CD8-positive, alpha-beta memory T cell (primary cell): ENCODE measurements at places on chromosomes 16 and 17.

DNA sequence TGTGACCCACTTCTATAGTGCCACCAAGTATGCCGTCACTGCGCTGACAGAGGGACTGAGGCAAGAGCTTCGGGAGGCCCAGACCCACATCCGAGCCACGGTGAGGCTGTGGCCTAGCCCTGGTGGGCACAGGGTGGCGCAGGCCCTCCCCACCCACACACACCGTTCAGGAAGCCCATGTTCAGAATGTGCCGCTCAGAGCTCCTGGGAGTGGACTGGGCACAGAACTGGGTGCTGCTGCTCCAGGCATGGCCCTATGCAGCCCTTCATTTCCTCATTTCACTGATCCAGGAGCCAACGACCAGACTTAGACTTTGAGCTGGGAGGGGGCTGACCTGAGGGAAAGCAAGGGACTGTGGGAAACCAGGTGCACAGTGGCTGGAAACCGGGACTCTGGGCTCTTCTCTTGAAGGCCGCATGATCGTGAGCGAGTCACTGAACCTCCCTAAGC lies 2.4 kb upstream of the MRM1 start:
- no peak for DNase-seq

GRCh38 chr17:31085563-31085962 lies 9.2 kb upstream of the NF1 start:
- DNase-seq = no peak

- DNase-seq = no peak
These were observed 345.4 kb upstream of the C16orf82 start for GRCh38 chr16:26721290-26721689.

- no peak for DNase-seq
These were observed 683 bp downstream of the LCAT start for GRCh38 chr16:67943256-67943618.

- DNase-seq = no peak
These were observed 32.8 kb upstream of the RCVRN start for GRCh38 chr17:9937901-9938300.

DNA sequence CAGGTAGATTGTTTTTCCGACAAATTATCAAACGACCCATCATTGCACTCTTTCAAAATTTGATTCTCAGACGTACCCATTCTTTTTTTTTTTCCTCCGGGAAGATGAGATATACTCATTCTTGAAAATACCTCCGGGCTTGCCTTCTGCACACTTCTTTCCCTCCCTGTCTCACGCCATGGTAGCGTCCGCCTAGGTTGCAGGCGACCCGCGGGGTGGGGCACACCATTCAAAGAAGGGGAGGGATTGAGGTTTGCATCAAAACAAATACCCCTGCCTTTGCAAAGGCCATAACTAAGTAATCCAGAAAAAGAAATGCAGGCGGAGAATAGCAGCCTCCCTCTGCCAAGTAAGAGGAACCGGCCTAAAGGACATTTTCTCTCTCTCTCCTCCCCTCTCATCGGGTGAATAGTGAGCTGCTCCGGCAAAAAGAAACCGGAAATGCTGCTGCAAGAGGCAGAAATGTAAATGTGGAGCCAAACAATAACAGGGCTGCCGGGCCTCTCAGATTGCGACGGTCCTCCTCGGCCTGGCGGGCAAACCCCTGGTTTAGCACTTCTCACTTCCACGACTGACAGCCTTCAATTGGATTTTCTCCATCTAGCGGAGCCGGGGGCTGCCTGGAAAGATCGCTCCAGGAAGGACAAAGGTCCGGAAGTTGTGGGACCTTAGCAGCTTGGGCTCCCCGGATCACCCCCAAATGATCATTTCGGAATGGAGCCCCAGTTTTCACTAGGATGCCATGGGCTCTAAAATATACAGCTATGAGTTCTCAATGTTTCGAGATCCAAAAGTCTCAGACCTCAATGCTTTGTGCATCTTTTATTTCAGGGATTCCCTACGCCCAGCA lies 843 bp downstream of the TP53 start:
- peak; percentile 91 for DNase-seq

- no peak for DNase-seq
These were observed 489 bp downstream of the ZC3H18 start for GRCh38 chr16:88570691-88571092.

- no peak for DNase-seq
These were observed 20.1 kb upstream of the KRT19 start for GRCh38 chr17:41547921-41548843.

DNA sequence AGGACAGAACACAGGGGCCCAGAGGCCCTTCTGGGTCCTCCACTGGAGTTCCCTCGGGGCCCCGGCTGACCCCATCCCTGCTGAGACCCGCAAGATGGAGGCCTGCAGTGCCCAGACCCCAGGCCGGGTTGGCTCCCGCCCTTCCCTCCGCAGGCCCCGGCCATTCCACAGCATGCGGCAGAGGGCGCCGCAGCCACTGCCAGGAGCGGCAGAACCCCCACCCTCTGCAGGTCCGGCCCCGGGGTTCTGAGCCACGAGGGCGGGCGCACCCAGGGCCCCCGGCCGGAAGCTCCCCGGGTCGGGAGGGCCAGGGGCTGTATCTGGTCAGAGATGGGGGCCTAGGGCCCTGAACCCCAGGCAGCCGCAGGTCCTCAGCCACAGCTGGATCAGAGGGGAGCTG lies 2.4 kb upstream of the PERCC1 start:
- DNase-seq = no peak

GRCh38 chr17:75922963-75923874 lies 17.6 kb downstream of the FBF1 start:
- no peak for DNase-seq

GRCh38 chr17:43021741-43022512 lies at the start of gene VAT1:
TSS of gene VAT1 (minus strand) at chr17:43022385. CDS start at chr17:43022322, 63 bp downstream.
- DNase-seq = peak; percentile 59

- peak; percentile 60 for DNase-seq
These were observed 7.2 kb upstream of the GRB2 start for GRCh38 chr17:75412455-75413317.

DNA sequence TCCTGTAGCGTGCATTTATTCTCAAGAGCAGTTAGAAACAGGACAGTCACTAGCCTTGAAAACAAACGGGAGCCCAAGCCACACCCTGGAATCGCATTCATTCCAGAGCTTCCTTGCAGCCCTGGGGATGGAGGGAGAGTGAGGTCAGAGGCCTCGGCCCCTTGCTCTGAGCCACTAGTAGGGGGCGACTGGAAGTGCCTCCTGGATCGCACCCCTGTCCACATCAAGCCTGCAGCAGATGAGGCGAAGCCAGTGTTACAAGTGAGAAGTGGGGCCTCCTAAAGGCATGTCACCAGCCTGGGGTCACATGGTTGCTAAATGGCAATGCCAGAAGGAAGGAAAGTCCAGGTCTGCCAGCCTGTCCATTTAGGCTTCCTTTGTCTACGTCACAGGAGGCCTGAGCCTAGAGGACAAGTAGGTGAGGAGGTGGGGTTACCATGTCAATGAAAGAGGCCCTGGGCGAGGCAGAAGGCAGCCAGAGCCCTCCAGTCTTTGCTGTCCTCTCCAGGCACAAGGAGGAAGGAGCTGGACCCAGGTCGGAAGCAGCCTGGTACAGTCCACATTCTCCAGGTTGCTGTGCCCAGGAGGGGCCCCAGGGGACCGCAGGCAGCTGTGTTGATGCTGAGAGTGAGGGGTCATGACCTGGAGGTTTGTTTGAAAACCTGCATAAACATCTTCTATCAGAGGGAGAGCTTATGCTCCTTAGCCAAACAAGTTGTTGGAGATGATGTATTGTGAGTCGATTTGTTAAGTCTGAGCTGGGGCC lies 3.0 kb upstream of the RCVRN start:
- no peak for DNase-seq

- no peak for DNase-seq
These were observed 4.0 kb downstream of the ZNF598 start for GRCh38 chr16:2005646-2006045.

DNA sequence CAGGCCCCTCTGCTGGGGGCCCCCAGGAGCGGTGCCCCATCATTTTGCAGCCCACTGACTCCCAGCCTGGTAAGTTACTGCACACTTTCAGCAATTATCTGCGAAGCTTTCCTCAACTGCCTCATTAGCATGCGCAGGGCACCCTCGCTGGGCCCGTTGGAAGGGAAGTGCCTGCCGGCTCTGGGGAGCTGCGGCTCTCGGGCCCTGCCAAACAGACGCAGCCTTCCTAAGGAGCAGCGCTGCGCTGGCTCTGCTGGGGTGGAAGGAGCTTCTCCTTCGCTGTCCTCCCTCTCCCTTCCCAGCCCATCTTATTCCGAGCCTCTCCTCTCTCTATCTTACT lies 71.0 kb downstream of the RBBP6 start:
- no peak for DNase-seq

DNA sequence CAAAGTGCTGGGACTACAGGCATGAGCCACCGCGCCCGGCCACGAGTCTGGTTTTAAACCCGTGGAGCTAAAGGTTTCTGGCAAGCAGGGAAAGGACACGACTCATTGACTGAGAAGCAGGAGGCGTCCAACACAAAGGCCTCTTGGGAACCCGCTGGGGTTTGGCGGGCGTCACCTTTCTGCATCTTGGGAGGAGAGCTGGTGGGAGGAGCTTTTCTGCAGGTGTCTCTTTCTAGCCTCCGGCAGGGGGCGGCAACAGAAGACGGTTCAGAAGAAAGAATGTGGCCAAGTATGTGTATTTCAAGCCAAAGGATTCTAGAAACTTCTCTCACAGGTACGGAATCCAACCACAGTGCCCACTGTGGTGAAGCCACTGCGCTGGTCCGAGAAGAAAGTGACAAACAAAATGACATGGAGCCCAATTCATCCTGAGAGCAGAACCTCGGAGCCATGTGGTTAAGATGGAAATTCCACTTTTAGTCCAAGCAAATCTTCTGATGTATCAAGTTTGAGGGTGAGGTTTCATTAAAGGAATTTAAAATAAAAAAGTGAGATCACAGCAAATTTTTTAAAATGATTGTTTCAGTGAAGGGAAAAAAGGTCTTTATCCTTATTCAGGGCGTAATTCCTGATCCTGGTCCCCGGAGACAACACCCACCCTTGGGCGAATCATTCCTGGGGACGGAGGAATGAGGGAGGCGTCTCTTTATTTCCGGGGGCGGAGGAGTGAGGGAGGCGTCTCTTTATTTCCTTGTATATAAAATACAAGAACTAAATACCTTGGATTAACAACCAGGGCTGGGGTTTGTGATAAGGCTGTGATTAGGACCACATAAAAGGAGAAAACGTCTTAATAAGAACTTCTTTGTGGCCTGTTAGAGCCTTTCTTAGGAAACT lies 97.6 kb downstream of the MRM3 start:
- DNase-seq = peak; percentile 50

DNA sequence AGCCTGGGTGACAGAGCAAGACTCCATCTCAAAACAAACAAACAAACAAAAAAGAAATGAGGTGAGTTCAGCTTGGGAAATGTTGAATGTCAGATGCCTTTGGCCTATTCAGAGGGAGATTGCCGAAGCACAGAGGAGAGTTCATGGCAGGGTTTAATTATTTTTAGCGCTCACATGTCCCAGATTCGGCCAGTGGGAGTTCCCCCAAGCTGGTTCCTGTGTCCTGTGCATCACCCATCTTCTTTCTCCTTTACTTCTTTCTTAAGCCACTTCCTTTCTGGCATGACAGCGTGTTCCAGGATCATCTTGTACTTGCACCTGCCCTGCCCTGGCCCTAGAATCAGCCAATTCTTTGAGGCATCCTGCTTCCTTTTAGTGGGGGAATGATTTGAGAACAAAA lies 9.2 kb downstream of the MPV17L start:
- DNase-seq = no peak

DNA sequence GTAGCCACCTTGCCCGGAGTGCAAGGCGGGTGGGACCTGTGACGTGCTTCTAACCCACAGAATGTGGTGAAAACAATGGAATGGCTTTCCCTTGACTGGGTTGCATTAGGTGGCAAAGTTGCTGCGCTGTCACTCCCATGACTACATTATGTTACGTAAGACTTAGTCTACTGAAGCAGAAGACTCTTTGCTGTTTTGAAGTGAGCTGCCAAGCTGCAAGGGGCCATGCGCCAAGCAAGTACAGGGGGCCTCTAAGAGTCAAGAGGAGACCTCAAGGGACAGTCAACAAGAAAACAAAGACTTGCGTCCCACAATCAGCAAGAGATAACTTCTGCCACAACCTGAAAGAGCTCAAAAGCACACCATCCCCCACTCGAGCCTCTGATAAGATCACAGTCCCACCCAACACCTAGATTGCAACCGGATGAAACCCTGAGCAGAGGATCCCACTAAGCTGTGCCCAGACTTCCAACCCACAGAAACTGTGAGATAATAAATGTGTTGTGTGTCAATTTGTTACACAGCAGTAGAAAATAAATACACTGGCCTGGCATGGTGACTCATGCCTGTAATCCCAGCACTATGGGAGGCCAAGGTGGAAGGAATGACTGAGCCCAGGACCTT lies 16.5 kb downstream of the ANKRD11 start:
- DNase-seq = no peak

DNA sequence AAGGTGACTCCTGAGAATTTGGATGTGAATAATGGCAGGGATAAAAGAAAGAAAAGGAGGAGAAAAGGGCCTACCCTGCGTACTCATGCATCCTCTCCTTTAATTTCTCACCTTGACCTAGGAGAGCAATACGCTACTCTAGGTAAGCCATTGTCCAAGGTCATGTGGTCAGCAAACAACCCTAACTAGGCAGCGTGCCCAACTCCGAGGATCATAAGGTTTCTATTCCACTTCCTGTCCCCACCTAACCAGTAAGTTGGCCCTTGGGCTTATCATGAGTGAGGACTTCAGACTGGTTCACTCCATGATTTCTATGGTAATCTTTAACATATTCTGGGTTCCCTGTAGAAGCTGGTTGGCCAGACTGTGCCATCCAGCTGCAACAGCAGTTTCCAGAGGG lies 315.1 kb upstream of the CCL2 start:
- no peak for DNase-seq

- no peak for DNase-seq
These were observed 6.6 kb downstream of the DHODH start for GRCh38 chr16:72015124-72015523.

DNA sequence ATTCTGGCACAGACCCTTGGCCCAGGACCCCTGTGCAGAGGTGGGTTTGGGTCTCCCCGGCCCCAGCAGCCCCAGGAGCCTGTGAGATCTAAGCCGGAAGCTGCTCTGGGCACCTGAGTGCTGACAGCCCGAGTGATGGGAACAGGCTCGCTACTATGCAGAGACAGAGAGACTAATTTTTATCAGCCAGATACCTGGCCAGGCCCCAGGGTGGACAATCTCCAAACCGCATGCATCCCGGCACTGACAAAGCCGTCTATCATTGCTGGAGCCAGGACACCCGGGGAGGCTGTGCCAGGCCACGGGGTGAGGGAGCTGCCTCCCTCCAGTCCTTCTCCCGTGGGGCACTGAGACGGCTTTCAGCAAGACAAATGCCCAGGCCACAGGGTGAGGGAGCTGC lies 25.0 kb downstream of the CBFA2T3 start:
- no peak for DNase-seq

DNA sequence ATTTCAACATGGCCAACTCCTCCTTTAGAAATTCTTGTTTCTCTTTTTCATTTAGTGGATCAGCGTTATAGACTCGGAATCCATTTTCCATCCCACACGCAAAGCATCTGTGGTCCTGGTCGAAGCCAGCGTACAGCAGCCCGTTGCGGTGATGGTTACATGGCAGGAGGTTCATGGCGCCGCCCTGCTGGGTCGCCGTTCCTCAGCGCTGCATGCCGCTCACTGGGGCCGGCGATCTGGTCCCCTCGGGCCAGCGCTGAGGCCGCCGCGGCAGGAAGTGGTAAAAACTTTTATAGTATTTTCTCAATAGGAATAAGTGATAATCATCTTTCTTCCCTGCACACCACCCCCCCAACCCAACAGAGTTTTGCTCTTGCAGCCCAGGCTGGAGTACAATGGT lies 29.9 kb upstream of the RHOT1 start:
- DNase-seq = no peak
